Astrocyte of the spinal cord (primary cell): ENCODE measurements at places on chromosomes 7 and 10.
A peak's percentile ranks its signal among the peaks of the same experiment; 100 is the strongest.

DNA sequence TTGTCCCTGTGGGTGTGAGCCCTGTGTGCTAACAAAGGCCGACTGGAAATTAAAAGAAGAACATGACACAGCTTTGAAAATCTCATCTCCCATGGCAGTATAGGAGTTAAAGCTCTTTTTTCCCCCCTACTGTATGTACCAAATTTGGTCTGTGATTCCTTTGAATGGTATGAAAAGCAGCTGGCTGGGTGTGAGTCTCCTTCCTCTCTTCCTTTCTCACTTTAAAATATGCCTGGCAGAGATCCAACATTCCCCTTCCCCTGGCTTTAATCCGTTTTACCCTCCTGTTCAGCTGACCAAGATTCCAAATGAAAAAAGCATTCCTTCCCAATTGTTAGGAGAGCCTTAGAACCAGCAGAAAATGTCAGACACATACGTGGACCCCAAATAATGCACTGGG, 225.0 kb upstream of the CELF2 start:
- DNase-seq = peak; percentile 84

- no peak for DNase-seq
These were observed 126.8 kb downstream of the NEURL1 start for GRCh38 chr10:103620352-103620740.

DNA sequence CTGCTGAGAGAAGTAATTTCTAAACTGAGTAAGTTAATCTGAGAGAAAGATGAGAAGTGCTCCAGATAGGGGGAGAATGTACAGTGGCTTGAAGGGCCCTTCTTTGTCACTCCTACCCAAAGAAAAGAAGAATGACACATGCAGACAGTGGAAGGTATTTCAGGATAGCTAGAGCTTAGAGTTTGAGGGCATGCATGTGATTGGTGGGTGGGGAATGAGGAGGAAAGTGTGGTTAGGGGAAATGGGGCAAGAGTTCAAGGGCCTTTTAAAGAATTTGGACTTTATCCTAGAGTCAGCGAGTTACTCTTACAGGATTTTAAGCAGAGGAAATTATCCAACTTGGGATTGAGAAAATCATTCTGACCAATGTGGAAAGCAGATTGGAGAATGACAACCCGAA, 50.0 kb downstream of the ANLN start:
- no peak for DNase-seq

DNA sequence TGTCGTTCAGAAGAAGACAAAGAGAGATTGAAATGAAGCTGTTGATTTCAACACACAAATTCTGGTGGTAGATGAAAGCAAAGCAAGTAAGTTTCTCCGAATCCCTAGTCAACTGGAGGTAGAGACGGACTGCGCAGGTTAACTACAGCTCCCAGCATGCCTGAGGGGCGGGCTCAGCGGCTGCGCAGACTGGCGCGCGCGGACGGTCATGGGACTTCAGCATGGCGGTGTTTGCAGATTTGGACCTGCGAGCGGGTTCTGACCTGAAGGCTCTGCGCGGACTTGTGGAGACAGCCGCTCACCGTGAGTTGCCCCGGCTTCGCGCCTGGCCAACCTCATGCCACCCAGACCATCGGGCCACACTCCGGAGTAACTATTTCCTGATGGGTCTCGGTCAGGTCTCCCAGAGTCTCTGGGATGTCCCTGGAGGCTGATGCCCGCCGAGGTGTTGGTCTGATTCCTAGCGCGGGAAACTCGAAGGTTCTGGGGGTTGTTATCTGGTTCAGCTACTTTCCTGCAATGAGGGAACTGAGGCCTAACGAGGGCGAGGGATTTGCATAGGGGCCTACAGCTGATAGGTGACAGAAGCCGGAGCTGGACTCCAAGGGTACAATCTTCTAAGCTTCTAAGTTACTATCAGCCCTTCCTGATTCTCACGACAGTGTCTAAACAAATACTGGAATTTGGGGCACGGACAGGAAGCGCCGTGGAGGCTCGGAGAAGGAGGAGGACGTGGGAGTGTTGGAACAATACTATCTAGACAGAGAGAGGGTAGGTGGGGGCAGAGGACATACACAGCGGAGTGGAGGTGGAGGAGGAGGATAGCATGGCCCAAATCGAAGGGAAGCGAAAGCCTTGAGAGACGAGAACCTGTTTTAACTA, at the start of gene RPP30:
TSS of gene RPP30 (plus strand) at position 209 of the 882 bp plus-strand sequence. CDS start at position 222, 13 bp downstream.
- peak; percentile 87 for DNase-seq

DNA sequence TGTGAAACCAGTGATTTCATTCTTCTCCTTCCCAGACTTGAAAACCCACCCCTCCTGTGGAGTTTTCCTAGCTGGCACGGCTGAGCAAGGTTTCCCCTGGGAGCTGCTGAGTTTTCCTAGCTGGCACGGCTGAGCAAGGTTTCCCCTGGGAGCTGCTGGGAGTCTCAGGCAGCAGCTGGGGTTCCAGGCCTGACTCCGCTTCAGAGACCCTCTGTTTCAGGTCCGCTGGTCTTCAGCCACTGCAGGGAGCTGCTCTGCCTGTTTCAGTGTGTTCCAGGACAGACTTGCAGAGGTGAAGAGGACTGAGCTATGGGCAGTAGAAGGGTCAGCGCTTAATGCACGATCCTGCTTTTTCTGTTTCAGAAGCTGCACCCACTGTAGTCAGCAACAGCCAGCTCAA, 104.9 kb downstream of the XRCC2 start:
- DNase-seq = no peak

- DNase-seq = peak; percentile 36
These were observed 3.1 kb downstream of the GPER1 start for GRCh38 chr7:1090686-1091643.

DNA sequence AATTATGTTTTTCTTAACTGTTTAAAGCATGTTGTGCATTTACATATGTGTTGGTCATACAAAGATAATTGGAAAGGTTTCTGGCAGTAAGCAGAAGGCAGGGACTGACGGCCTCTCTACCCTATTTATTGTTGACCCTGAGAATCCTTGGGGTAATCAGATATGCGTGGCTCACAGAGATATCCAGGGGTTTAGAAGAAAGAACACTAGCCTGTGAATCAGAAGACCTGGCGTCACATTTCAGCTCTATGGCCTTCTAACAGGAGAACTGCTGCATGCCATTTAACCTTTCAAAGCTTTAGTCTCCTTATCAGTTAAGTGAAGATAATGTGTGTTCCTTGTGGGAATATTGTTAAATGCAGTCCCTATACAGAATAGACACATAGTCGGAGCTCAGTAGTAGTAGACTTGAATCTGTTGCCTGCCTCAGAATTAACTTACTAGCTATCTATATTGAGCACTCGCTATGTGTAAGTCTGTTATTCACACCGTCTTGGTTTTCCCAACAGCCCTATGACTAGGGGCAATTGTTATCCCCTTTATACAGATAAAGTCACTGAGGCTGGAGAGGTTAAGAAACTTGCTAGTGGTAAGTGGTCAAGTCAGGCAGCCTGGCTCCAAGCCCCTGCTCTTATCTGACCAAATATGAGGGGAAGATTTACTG, 129.6 kb upstream of the ANKRD1 start:
- no peak for DNase-seq

DNA sequence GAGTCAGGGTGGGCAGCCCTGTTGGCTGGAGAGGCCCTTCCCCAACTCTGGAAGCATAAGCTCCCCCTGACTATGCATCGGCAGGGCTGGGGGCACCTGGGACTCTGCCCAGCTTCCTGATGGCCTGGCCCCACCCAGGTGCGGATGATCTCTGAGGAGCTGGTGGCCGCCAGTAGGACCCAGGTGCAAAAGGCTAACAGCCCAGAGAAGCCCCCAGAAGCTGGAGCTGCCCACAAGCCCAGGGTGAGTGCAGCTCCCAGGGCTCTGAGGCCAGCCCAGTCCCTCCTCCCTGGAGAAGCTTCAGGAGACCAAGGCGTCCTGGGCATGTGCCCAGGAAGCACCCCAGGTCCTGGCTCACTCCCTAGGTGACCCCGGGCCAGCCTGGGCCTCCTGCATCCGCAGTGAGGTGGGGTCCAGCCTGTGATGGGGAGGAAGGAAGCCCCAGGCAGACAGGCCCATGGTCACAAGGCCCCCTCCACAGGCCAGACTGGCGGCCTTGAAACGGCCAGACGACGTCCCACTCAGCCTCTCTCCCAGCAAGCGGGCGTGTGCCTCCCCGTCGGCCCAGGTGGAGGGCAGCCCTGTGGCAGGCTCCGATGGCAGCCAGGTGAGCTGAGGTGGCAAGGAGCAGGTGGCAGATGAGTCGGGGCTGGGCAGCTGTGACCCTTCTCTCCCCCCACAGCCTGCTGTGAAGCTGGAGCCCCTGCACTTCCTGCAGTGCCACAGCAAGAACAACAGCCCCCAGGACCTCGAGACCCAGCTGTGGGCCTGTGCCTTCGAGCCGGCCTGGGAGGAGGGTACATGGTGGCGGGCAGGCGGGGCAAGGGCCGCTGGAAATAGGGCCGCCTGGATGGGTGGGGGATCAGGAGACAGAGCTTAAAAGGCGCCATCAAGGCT, 3.0 kb downstream of the LRWD1 start:
- no peak for DNase-seq

DNA sequence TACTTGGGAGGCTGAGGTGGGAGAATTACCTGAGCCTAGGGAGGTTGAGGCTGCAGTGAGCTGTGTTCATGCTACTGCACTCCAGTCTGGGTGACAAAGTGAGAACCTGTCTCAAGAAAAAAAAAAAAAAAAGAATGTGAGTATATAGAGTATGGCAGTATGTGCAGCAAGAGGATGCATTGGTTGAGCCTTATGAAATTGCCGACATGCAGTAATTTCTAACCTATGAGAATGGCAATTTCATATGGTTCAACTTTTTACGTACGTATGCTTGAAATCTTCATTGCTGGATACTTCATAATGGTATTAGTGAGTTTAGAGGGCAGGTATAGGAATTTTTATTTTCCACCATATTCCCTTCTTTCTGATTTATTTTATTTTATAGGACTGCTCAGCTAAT, 4.6 kb upstream of the FAM133B start:
- DNase-seq = no peak

DNA sequence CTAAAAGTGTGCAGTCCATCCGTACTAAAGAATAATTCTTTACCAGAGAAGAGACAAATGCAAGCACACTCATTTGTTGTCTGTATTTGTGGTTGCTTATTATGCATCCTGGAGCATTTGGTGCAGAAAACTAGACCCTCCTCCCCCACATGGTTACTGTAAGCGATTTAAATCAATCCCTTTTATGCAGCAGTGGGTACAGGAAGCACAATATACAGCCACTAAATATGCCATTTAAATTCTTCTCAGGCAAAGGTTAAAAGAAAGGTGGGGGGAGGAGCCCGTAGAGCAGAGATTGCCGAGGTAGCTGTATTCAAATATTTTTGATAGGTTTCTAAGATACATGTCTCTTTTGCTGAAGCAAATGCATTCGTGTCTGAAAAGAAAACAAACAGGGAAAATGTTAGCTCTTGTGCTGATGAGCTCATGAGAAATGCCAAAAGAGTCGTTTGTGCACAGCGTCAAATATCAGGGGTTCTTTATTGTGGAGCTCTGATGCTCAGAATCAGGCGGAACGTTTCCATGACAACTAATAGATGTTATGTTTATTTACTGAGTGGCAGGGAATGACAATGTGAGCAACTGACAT, 131.3 kb upstream of the NPVF start:
- DNase-seq = peak; percentile 20

DNA sequence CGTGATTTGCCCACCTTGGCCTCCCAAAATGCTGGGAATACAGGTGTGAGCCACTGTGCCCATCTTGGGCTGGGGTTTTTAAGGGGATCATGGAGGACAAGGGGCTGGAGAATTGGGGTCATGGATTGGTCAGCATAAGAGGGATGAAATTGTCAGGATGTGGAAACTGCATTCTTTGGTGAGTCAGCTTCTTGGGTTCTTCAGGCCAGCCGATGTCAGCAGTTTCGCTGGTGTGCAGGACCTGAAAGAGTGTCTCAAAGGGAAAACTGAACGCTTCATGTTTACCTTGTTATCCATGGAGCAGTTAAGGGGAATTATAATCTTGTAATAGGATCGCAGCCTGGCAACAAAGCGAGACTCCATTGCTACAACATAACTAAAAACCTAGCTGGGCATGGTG, 13.0 kb downstream of the GALNT17 start:
- no peak for DNase-seq

DNA sequence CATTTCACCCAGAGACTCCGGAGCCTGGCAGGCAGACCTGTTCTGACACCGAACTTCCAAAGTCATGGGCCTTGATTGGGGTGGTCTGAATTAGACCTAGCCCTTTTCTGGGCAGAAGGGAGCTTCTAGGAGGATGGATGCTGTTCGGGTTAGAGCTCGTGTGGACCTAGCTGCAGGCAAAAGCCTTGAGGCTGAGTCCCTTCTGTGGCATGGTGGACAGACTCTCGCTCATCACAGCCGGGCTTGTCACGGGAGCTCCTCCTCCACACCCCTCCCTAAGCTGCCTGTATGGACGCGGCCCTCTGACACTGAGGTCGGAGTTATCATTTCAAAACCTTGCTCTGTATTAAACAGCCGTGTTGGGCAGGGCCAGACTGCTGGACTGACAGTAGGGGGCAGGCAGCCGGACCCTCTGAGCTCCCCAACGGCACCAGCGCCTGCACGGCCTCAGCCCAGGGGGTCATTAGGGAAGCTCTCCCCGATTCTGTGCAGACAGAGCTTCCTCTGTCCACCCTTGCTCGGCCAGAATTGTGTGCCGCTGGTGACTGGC, 2.2 kb downstream of the IRF5 start:
- no peak for DNase-seq

DNA sequence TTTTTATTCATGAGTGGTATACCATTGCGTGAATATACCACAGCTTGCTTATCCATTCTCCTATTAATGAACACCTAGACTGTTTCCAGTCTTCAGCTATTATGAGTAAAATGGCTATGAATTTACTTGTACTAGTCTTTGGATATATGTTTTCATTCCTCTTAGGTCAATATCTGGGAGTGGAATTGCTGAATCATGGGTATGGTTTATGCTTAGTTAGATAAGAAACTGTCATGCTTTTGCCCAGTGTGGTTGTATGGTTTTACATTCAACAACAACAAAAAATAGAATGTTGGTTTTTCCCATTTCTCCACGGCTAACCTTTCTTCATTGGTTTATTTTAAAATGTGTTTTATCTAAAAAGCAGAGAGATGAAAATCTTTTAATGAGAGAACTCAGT, 308.3 kb downstream of the PHF14 start:
- DNase-seq = no peak

DNA sequence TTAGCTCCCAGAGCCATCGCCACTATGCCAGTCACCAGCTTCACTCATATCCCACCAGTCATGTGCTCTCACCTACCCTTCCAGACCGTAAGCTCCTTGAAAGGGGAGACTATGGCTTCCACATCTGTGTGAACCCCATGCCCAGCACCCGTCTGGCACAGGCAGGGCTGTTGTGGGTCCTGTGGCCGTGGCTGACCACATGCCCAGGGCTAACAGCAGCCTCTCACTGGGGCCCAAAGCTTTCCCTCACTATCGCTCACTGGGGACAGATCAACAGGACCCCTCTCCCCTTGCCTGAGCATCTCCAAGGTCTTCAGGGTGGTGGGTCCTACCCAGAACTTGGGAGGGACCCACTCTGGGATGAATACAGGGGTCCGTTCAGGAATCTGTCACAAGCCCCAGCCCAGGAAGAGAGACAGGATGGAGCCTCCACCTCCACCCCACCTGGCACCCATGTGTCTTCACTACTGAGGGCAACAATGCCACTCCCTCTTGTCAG, 303.9 kb downstream of the GRID1 start:
- no peak for DNase-seq
